ENCODE measurements at places on chromosomes 13 and 19.

DNA sequence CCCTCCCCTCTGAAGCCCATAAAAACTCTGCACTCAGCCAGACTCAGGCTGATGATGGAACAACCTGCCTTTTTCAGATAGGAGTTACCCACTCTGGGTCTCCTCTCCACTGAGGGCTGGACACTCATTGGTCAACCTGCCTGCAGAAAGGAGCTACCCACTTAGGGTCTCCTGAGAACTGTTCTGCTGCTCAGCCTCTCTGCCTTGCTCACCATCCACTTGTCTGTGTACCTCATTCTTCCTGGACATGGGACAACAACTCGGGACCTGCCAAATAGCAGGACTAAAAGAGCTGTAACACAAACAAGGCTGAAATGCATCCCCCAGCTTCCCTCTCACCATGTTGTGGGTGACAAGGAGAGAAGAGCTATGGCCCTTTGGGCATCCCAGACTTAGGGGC is 18.4 kb upstream of the RCBTB2 start:
- DNase-seq, result no peak

DNA sequence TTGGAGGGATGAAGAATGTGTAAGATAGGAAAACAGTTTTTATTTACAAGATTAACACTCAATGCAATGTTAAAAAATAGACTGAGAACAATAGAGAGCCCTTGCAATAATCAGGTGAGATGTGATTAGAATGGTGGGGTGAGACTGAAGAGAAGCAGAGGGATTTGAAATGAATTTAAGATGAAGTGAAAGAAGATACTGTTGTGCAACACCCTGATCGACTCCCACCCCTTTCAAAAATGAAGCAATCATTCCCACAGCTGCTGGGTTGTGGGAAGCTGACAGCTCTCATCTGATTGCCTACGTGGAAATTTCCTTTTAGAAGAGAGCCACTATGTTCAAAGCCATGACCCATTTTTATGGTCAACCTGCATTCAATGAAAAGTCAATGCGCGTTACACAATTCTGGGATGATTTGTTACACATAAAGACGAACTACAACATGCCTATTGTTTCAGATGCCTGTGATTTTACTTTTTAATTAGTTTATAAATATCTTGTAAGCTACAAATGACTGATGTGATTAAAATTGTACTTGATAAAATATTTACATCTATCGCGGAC is 1374.8 kb downstream of the PCDH9 start:
- no peak for DNase-seq

GRCh38 chr13:21164631-21165030 is 11.7 kb downstream of the SKA3 start:
- DNase-seq, result no peak

GRCh38 chr13:107900775-107901174 is 314.6 kb downstream of the LIG4 start:
- no peak for DNase-seq

DNA sequence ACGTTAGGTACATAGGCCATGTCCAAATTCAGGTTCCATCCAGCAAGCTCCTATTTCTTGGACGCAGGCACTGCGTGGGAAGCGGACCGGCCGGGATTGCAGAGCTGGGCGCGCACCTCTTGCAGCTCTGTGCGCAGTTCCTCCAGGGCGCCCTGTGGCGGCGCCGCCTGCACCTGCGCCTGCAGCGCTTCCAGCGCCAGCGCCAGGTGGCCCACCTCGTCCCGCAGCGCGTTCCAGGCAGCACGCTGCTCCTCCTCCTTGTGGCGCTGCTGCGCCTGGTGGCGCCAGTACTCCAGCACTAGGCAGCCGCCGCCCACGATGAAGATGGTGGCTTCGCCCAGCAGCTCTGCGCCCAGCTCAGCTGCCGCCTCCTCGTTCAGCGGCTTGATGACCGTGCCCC is 31.1 kb downstream of the OPA3 start:
- no peak for DNase-seq

DNA sequence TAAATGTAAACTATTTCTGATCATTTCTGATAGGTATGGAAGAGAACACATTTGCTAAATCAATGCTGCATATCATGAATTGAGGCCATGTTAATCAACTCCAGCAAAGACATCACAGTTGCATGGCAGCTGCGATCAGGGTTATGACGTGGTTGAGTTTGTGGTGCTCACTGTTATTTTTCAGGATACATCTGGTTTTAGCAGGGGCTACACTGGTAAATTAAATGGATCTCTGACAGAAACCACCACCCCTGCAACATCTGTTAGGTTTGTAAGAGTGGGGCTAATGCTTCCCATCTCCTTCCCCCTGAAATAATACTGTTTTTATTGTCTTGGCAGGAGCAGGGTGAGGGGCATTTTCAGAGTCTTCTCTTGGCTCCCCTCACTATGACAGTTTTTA is 444.4 kb upstream of the ZNF507 start:
- DNase-seq, result no peak

- DNase-seq, result no peak
Measured at GRCh38 chr19:55406826-55407549, 600 bp downstream of the UBE2S start.
